ENCODE measurements at places on chromosomes 12 and 14.
A peak's percentile ranks its signal among the peaks of the same experiment; 100 is the strongest.

DNA sequence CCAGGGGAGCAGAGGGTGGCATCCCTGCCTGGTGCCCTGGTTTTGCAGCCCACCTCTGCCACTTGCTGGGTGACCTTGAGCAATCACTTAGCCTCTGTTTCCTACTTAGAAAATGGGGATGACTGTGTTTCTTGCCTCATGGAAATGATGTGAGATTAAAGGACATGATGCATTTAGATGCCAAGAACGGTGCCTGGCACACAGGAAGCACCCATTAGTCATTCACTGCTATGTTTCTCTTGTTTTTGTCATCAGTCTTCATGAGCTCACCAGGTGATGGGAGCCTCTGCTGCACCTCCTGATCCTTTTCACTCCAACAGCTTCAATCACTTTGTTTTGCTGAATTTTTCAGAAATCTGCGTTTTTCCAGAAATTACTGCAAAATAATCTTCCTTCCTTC is 23.6 kb upstream of the ATF1 start:
- no peak for DNase-seq

DNA sequence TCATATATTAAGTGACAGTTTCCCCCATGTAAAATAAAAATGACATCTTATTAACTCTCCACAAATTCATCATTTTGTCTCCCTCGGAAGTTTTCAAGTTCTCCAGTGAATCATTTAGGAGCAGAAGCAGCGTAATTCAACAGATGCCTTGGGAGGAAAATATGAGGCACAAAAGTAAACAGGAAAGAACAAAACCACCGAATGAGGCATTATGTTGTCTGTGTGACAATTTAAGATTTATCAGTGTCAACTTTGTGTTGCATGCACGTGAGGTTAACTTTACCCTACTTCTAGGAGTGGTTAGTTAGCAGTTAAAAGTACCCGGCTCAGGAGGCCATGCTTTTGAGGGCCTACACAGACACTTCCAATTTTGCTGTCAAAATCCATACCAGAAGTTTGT is 258.6 kb downstream of the IPO8 start:
- DNase-seq = no peak

DNA sequence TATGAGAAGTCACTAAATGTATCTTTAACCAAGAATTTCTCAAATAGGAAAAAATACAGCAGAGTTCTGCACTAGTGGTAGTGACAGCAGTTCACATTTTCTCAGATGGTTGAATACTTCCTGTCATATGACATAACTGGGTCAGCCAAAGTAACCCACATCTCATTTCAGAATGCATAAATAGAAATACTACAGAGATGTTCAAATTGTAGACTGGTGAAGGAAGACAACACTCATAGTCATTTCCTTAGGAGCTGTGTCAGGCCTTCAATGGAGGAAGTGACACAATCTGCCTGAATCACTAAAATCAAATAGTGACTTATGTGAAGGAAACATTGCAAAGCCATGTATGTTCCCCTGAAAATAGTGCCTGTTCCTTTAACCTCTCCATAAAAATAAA is 32.4 kb downstream of the FERMT2 start:
- peak; percentile 2 for DNase-seq

- no peak for DNase-seq
Observed at GRCh38 chr12:30687265-30687986, 8.2 kb downstream of the IPO8 start.

- no peak for DNase-seq
Observed at GRCh38 chr14:59018978-59019377, 169.5 kb upstream of the DAAM1 start.

DNA sequence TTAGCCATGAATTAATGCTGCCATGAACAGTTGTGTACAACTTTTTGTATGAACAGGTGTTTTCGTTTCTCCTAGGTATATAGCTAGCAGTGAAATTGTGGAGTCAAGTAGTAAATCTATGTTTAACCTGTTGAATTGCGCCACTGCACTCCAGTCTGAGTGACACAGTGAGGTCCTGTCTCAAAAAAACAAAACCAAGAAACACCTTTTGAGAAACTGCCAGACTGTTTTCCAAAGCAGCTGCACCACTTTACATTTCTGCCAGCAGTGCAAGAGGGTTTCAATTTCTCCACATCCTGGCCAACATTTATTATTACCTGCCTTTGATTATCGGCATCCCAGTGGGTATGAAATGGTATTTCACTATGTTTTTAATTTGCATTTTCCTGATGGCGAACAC is 3.3 kb upstream of the PLEKHG3 start:
- no peak for DNase-seq

- no peak for DNase-seq
Observed at GRCh38 chr14:81023095-81023710, 67.8 kb downstream of the TSHR start.
